Naive B cell (primary cell): ENCODE measurements at places on chromosomes 5 and 9. TPM values are rescaled to one million over a fixed set of nuclear protein-coding genes. Genes with fewer than 3 reads are reported as not detected.
A peak's percentile ranks its signal among the peaks of the same experiment; 100 is the strongest.

DNA sequence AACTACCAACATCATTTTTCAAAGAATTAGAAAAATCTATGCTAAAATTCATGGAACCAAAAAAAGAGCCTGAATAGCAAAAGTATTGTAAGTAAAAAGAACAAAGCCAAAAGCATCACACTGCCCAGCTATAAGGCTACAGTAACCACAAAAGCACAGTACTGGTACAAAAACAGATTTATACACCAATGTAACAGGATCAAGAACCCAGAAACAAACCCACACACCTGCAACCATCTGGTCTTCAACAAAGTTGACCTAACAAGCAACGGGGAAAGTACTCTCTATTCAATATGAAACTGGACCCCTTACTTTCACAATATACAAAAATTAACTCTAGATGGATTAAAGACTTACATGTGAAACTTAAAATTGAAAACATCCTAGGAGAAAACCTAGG is 94.2 kb upstream of the TARS1 start:
- no peak overlapping the region for H3K4me3 ChIP-seq
- no peaks in the 10 kb centered on the region for H3K36me3 ChIP-seq
- H3K27ac ChIP-seq, result no peak overlapping the region
- H3K27me3 ChIP-seq, result no peaks in the 10 kb centered on the region

GRCh38 chr9:31334837-31335528 is 1049.5 kb upstream of the ACO1 start:
- peaks cover 15% of the 10 kb centered on the region for H3K4me1 ChIP-seq
- no peaks in the 10 kb centered on the region for H3K27me3 ChIP-seq
- H3K4me3 ChIP-seq, result peak overlapping the region; percentile 65
- H3K27ac ChIP-seq, result no peak overlapping the region
- DNase-seq, result no peak
- no peaks in the 10 kb centered on the region for H3K36me3 ChIP-seq

DNA sequence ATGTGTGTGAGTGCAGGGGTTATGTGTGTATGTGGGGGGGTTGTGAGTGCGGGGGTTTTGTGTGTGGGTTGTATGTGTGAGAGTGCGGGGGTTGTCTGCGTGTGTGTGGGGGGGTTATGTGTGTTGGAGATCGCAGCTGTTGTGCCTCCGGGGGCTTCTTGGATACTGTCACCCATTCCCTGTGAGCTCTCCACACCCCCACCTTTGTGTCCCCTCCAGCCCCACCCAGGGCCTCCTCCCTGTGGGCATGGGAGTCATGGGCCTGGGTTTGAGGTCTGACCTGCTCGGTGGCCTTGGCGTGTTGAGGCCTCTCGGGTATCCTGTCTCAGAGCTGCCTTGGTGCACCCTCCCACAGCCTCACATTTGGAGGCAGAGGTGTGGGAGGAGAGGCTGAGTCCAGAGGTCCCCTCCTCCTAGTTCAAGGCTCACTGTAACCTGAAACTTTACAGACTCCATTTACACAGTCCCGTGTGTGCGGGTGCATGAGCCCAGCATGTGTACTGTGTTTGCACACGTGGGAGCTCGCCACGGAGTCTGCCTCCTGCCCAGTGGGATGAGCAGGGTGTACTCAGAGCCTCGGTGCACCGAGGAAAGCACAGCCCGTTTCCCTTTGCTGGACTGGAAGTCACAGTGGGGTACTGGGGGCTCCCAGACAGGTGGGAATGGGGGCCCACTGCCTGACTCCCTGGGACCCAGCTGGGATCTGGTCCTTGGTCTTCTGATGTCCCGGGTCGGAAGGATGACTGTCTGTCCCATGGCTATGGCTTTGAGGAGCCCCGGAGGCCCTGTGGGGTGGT is 43.4 kb downstream of the RXRA start:
- peaks cover 13% of the 10 kb centered on the region for H3K4me1 ChIP-seq
- H3K27me3 ChIP-seq, result peaks cover 6% of the 10 kb centered on the region
- no peak overlapping the region for H3K27ac ChIP-seq
- no peak overlapping the region for H3K4me3 ChIP-seq
- DNase-seq, result no peak

GRCh38 chr9:69931340-69931739 is 110.7 kb downstream of the CFAP95 start:
- no peak overlapping the region for H3K27ac ChIP-seq
- no peaks in the 10 kb centered on the region for H3K4me1 ChIP-seq
- DNase-seq, result no peak

GRCh38 chr9:114688909-114689610 is 7.1 kb upstream of the TEX48 start:
- DNase-seq, result no peak
- H3K4me1 ChIP-seq, result no peaks in the 10 kb centered on the region
- no peak overlapping the region for H3K4me3 ChIP-seq

DNA sequence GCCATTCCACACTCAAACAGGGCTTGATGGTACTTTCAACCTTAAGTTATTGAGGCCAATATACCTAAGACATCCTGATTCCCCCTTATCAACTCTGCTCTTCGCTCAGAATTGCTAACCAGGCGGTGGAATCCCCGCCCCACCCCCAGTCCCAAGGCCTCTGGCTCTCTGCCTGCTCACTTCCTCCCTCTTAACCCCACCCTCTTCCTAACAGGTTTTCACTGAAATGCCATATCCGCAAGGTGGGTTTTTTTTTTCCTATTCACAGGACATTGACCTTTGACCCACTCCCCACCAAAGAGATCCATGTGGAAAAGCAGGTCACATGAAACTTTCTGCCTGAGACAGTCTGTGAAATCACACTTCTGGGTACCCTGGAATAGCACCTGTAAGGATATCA is 66.6 kb upstream of the IFNK start:
- H3K36me3 ChIP-seq, result peaks cover 23% of the 10 kb centered on the region
- H3K4me3 ChIP-seq, result peak overlapping the region; percentile 56
- H3K4me1 ChIP-seq, result peaks cover 73% of the 10 kb centered on the region
- H3K27me3 ChIP-seq, result no peaks in the 10 kb centered on the region

GRCh38 chr9:20997503-20998076 is 33.9 kb downstream of the HACD4 start:
- no peak for DNase-seq
- peak overlapping the region; percentile 80 for H3K27ac ChIP-seq
- H3K4me1 ChIP-seq, result peaks cover 21% of the 10 kb centered on the region
- H3K36me3 ChIP-seq, result peaks cover 31% of the 10 kb centered on the region

DNA sequence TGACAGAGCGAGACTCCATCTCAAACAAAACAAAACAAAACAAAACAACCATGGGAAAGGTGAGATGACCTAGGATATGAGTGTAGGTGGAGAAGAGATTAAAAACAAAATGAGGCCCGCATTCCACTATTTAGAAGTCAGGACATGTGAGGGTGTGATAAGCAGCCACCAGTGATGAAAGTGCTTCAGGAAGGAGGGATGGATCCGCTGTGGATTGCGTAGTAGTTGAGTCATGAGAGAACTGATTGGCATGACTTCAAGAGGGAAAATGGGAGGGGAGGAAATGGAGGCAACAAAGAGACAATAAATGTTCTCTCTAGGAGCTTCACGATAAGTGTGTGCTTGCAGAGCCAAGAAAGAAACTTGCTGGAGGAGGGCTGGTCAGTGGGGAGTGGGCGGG is 367.6 kb downstream of the ARL15 start:
- H3K36me3 ChIP-seq, result peaks cover 33% of the 10 kb centered on the region
- H3K27ac ChIP-seq, result no peak overlapping the region
- H3K4me3 ChIP-seq, result no peak overlapping the region
- no peaks in the 10 kb centered on the region for H3K4me1 ChIP-seq

GRCh38 chr9:106961623-106962022 is 98.7 kb downstream of the ZNF462 start:
- no peak overlapping the region for H3K4me3 ChIP-seq
- no peak overlapping the region for H3K27ac ChIP-seq
- DNase-seq, result no peak
- no peaks in the 10 kb centered on the region for H3K36me3 ChIP-seq
- no peaks in the 10 kb centered on the region for H3K4me1 ChIP-seq
- H3K27me3 ChIP-seq, result no peaks in the 10 kb centered on the region

DNA sequence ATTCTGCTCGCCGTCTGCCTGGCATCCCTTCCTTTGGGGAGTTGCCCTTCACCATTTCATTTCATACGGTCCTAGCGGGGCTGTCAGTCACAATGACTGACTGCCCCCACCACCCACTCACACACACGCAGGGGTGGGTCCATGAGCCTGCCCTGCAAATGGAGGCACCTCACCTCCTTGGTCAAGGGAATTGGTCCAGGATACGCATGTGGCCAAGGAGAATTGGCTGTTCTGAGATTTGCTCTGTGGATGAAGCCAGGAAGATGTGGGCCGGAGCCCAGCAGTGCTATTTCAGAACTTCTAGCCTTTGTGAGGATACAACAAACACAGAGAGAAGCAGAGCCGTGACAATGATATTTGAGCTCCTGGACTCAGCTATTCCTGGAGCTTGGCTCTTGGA is 17.0 kb downstream of the C1QTNF2 start:
- DNase-seq, result no peak
- no peak overlapping the region for H3K27ac ChIP-seq
- no peaks in the 10 kb centered on the region for H3K4me1 ChIP-seq

DNA sequence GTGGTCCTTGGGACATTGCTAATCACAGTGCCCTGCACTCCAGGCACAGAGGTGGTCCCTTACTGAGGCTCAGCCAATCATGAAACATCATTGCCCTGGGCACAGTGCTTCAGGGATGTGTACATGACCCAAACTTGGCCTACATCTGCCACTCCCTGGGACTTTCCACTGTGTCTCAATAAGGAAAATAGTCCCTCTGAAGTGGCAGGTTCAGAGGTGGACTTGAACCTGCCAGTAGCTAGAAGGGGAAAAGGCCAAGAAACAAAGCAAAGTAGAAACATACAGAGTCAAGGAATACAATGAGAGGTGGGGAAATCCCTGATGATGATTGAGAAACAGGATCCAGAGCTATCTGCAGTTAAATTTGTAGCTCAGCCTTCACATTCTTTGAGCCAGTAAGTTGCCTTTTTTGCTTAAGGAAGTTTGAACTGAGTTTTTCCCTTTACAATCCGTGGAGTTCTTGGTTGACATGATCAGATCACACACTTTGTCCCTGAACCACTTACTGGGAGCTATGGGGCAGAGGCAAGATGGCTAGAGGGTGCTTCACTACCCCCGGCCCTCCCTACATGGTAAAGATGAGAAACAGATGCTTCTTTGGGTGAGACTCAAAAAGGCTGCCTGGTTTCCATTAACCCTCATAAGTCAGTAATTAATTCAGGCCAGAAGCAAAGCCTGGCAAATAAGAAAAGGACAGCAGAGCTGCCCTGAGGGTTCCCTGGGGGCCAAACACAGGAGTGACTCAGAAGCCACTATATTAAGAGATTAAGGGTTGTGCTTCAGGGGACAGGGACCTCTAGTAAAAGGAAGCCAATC is 57.6 kb downstream of the SH3TC2 start:
- DNase-seq, result no peak
- peaks cover 20% of the 10 kb centered on the region for H3K27me3 ChIP-seq
- no peak overlapping the region for H3K27ac ChIP-seq
- H3K4me3 ChIP-seq, result no peak overlapping the region
- no peaks in the 10 kb centered on the region for H3K4me1 ChIP-seq
- no peaks in the 10 kb centered on the region for H3K36me3 ChIP-seq

GRCh38 chr9:4588721-4589120 is 73.4 kb upstream of the PLPP6 start:
- no peaks in the 10 kb centered on the region for H3K4me1 ChIP-seq
- peaks cover 7% of the 10 kb centered on the region for H3K27me3 ChIP-seq
- no peak overlapping the region for H3K4me3 ChIP-seq
- no peak overlapping the region for H3K27ac ChIP-seq

GRCh38 chr5:32934529-32934928 is 223.4 kb downstream of the NPR3 start:
- no peak for DNase-seq
- H3K36me3 ChIP-seq, result no peaks in the 10 kb centered on the region
- no peaks in the 10 kb centered on the region for H3K27me3 ChIP-seq

- H3K27ac ChIP-seq, result peak overlapping the region; percentile 74
- H3K4me3 ChIP-seq, result no peak overlapping the region
- no peak for DNase-seq
- H3K27me3 ChIP-seq, result no peaks in the 10 kb centered on the region
Measured at GRCh38 chr5:154388842-154389241, 57.0 kb upstream of the SAP30L start.

DNA sequence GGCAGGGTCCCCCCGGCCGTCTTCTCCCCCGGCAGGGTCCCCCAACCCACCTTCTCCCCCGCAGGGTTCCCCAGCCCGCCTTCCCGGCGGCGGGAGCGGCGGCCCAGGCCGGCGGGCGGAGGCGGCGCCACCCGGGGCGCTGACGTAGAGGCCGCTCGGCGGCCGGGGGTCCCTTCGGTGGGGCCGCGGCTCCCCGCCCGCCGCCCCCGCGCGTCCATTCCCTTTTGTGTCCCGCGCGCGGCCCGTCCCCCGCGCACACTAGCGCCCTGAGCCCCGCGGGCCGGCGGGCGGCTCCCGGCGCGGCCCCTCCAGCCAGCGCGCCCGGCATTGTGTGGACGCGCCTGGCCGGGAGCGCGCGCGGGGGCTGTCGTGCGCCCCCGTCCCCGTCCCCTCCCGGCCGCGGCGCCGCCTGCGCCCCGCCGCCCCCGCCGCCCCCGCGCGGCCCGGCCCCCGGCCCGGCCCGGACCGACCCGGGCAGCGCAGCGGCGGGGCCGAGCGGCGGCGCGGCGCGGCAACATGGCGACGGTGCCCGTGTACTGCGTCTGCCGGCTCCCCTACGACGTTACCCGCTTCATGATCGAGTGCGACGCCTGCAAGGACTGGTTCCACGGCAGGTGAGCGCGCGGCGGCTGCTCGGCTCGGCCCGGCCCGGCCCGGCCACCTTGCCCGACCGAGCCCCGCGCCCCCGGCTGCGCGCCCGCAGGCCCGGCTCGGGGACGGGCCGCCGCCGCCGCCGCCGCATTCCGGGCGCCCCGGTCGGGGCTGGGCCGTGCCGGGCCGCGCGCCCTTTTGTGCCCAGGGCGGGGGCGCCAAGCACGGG is at the start of gene PHF2:
Gene PHF2 (plus strand): TSS at position 327 of the 820 bp plus-strand sequence. CDS start 190 bp downstream, at position 517.
- no peaks in the 10 kb centered on the region for H3K27me3 ChIP-seq
- H3K36me3 ChIP-seq, result no peaks in the 10 kb centered on the region
- H3K4me1 ChIP-seq, result peaks cover 56% of the 10 kb centered on the region
- peak; percentile 33 for DNase-seq

CCDC183 gene
- not detected for polyA plus RNA-seq

HK3 gene
- polyA plus RNA-seq, result 0.16 TPM

NKD2 gene
- not detected for polyA plus RNA-seq
